Gastroesophageal sphincter (tissue), 4 donors: ENCODE measurements at places on chromosomes 5 and 9. TPM values are rescaled to one million over a fixed set of nuclear protein-coding genes. Genes with fewer than 3 reads are reported as not detected.

- H3K36me3 ChIP-seq = no peaks in the 10 kb centered on the region
- H3K27me3 ChIP-seq = no peaks in the 10 kb centered on the region
- no peak for ATAC-seq
- no peak overlapping the region for H3K4me3 ChIP-seq
These were observed 9.1 kb downstream of the SPATA31E1 start for GRCh38 chr9:87891754-87892153.

- peak overlapping the region; percentile 82 for H3K27ac ChIP-seq
- H3K4me3 ChIP-seq = no peak overlapping the region
These were observed 53.7 kb downstream of the LHFPL2 start for GRCh38 chr5:78594610-78595457.

DNA sequence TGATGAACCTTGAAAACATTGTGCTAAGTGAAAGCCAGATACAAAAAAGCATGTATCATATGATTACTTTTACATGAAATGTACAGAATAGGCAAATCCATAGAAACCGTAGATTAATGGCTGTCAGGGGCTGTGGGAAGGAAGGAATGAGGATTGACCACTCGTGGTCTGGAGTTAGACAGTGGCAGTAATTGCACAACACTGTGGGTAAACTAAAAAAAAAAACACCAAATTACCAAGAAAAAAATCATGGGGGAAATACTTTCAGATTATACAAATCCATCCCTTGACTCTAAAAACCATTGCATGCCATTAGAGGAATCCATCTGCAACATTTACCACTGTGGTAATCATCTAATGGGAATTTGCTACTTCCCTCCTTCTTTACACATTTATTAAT is 140.0 kb downstream of the SIL1 start:
- no peaks in the 10 kb centered on the region for H3K36me3 ChIP-seq
- H3K4me3 ChIP-seq = no peak overlapping the region
- no peaks in the 10 kb centered on the region for H3K27me3 ChIP-seq
- no peak for ATAC-seq

- no peaks in the 10 kb centered on the region for H3K36me3 ChIP-seq
- H3K27me3 ChIP-seq = no peaks in the 10 kb centered on the region
- no peak overlapping the region for H3K27ac ChIP-seq
- H3K4me3 ChIP-seq = no peak overlapping the region
- ATAC-seq = no peak
These were observed 4.3 kb downstream of the CD14 start for GRCh38 chr5:140628711-140629110.

- ATAC-seq = no peak
- no peaks in the 10 kb centered on the region for H3K4me1 ChIP-seq
- H3K27ac ChIP-seq = no peak overlapping the region
- H3K4me3 ChIP-seq = no peak overlapping the region
- H3K27me3 ChIP-seq = peaks cover 29% of the 10 kb centered on the region
These were observed 170.7 kb upstream of the PHYKPL start for GRCh38 chr5:178403351-178403750.

GRCh38 chr5:139190125-139190524 is 8.0 kb downstream of the SIL1 start:
- no peak overlapping the region for H3K4me3 ChIP-seq
- peaks cover 42% of the 10 kb centered on the region for H3K4me1 ChIP-seq
- peak overlapping the region; percentile 64 for H3K27ac ChIP-seq
- peak; percentile 78 for ATAC-seq

- ATAC-seq = no peak
- no peaks in the 10 kb centered on the region for H3K27me3 ChIP-seq
- no peaks in the 10 kb centered on the region for H3K36me3 ChIP-seq
- H3K4me3 ChIP-seq = no peak overlapping the region
- H3K27ac ChIP-seq = no peak overlapping the region
These were observed 274.4 kb downstream of the MAN2A1 start for GRCh38 chr5:109964136-109964535.

DNA sequence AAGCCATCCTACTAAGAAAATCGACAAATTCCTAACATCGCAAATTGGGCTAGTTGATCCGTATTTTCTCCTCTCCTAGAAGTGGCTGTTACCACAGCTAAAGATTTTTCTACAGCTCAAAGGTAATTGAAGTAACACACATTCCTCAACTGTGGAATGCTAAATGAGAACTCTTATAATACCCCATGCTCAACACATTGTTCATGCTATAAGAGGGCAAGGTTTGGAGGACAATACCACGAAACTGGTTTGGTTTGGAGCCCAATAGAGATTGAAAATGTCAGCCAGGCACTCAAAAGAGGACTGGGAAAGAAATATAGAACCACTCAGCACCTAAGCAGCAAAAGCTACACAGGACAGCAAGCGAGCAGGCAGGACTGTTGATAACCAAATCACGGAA is 10.1 kb downstream of the TXN start:
- no peak for ATAC-seq
- no peak overlapping the region for H3K27ac ChIP-seq
- no peaks in the 10 kb centered on the region for H3K27me3 ChIP-seq
- no peaks in the 10 kb centered on the region for H3K36me3 ChIP-seq
- H3K4me3 ChIP-seq = no peak overlapping the region

- ATAC-seq = no peak
- peak overlapping the region; percentile 82 for H3K27ac ChIP-seq
- no peaks in the 10 kb centered on the region for H3K27me3 ChIP-seq
- H3K4me3 ChIP-seq = no peak overlapping the region
These were observed 209.3 kb downstream of the DEPDC1B start for GRCh38 chr5:60490597-60491166.

DNA sequence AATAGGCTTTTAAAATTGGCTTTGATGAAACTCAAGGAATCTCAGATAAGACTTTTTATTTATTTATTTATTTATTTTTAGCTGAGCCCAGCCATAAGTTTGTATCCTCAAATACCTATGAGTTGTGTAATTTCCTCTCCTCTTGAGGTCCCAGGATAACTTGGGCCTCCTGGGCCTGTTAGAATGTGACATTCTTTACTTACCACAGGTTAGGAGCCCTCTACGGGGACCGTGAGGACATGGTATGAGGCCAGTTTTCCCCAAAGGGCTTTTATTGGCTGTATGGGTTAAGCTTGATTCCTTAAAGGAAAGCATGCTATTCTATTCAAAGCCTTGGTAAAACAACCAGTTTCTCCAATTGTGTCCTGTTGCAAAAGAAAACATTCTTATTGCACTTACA is 16.9 kb downstream of the SHISAL2B start:
- ATAC-seq = no peak
- no peaks in the 10 kb centered on the region for H3K36me3 ChIP-seq

DNA sequence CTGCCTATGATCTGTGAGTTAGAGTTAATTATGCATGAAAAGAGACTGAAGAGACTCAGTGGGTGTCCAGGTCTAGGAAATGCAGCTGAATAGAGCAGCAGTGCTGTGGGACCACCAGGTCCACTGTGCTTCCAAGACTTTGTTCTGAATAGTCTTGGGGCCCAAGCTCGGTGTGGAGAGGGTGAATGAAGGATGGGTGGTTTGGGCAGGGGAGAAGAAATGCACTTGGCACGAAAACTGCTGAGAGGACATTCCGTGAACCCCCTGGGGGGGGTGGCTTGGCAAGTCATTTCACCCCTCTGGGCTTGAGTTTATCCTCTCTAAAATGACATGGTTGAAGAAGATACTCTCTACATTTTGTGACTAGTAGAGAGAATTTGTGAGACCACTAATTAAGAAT is 36.0 kb upstream of the GOLPH3 start:
- no peak overlapping the region for H3K27ac ChIP-seq
- H3K4me3 ChIP-seq = no peak overlapping the region
- ATAC-seq = no peak
- H3K36me3 ChIP-seq = no peaks in the 10 kb centered on the region
- peaks cover 15% of the 10 kb centered on the region for H3K4me1 ChIP-seq
- no peaks in the 10 kb centered on the region for H3K27me3 ChIP-seq

DNA sequence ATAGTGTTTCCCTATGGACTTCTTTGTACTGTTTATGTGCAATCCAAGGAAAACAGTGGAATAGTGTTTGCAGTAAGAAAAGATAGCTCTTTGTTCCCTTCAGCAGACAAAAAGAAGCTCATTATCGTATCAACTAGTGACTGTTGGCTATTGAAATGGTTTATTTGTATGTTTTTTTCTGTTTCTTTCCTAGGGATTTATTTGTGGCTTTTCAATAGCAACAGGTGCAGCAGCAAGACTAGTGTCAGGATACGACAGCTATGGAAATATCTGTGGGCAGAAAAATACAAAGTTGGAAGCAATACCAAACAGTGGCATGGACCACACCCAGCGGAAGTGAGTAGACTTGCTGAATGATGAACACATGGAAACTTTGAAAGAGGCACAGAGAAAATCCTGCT is 65.1 kb downstream of the SLC44A1 start:
- H3K4me1 ChIP-seq = no peaks in the 10 kb centered on the region
- H3K4me3 ChIP-seq = no peak overlapping the region
- no peak for ATAC-seq
- H3K36me3 ChIP-seq = no peaks in the 10 kb centered on the region
- no peaks in the 10 kb centered on the region for H3K27me3 ChIP-seq

DNA sequence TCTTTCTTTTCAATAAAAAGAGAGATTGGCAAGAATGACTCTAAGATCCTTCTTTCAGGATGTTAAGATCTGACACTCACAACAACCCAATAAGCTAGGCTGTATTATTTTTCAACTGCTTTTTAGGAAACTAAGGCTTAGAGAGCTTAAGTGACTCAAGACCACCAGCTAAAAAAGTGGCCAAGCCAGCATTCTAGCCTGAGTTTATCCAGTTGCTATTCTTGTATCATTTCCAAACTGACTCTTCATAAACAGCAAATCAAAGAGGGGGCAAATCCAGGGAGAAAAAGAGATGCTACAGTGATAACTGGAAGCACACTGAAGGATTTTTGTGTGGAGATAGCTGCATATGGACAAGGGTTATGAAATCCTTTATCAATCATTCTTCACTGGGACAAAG is 47.1 kb downstream of the TMEM252 start:
- peaks cover 16% of the 10 kb centered on the region for H3K4me1 ChIP-seq
- no peaks in the 10 kb centered on the region for H3K27me3 ChIP-seq
- peak overlapping the region; percentile 87 for H3K27ac ChIP-seq

DNA sequence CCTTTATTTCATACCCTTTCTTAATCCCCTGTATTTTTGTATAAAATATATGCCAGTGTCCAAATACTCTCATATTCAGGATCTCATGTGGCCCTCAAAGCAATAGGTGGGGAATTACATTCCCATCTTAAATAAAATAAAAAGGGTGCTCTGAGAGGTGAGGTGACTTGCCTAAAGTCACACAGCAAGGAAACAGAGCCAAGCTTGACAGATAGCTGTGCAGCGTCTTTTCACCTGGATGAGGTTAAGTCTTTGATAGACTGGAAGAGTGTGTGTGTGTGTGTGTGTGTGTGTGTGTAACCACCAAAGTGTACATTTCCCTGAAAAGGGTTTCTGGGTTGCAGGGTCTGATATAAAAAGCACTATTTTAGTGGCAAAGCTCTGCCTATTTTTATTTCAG is 12.4 kb downstream of the MSX2 start:
- no peak overlapping the region for H3K27ac ChIP-seq
- no peak for ATAC-seq
- no peak overlapping the region for H3K4me3 ChIP-seq
- H3K27me3 ChIP-seq = peaks cover 79% of the 10 kb centered on the region

- ATAC-seq = peak; percentile 65
- peaks cover 70% of the 10 kb centered on the region for H3K27me3 ChIP-seq
- H3K4me3 ChIP-seq = peak within 1 kb of the TSS; percentile 10
These were observed at the start of gene IGFBPL1 for GRCh38 chr9:38423973-38424843. TSS of gene IGFBPL1 (minus strand) at chr9:38424454. CDS start at chr9:38424424, 30 bp downstream.

DNA sequence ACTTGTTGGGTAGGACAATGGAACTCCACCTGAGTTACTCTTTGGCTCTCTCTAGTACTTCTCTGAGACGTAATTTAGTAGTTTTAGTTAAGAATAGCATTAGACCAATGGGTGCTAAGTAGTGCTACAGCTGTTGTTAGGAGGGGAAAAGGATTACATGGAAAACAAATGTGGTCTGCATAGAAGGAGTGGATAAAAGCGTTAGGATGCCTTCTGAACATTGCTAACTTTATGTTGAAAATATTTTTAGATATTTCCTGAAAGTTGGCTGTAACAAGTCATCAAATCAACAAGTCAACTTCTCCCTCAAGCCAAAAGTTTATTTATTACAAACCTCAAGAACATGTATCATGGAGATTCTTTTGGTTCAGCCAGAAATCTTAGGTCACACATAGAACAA is 409.5 kb upstream of the MEF2C start:
- H3K27ac ChIP-seq = no peak overlapping the region
- no peaks in the 10 kb centered on the region for H3K36me3 ChIP-seq
- no peaks in the 10 kb centered on the region for H3K27me3 ChIP-seq
- H3K4me3 ChIP-seq = no peak overlapping the region

DNA sequence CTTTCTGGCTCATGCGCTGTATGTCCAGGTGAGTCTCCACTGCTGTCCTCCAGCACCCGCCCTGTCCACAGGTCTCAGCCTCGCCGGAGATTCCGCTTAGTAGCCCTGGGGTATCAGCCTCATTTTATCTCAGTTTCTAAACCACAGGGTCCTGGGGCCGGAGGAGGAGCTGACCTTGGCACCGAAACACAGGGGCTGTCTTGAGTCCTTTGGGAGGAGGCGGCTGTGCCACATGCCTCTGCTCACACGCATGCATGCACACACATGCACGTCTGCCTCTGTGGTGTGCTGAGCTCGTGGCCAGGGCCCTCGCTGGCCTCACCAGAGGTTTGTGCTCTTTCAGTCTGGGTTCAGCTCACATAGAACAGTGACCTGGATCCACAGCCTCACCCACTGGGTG is 23.3 kb downstream of the TRIP13 start:
- H3K4me1 ChIP-seq = no peaks in the 10 kb centered on the region
- no peaks in the 10 kb centered on the region for H3K27me3 ChIP-seq
- ATAC-seq = no peak
- H3K4me3 ChIP-seq = no peak overlapping the region
- no peaks in the 10 kb centered on the region for H3K36me3 ChIP-seq
- no peak overlapping the region for H3K27ac ChIP-seq

- H3K4me3 ChIP-seq = no peak overlapping the region
- no peak overlapping the region for H3K27ac ChIP-seq
- no peaks in the 10 kb centered on the region for H3K36me3 ChIP-seq
- no peaks in the 10 kb centered on the region for H3K27me3 ChIP-seq
These were observed 134.1 kb downstream of the PAPPA start for GRCh38 chr9:116287721-116288120.

GRCh38 chr9:95572381-95573151 is 55.8 kb upstream of the PTCH1 start:
- H3K27ac ChIP-seq = no peak overlapping the region
- no peaks in the 10 kb centered on the region for H3K36me3 ChIP-seq
- no peaks in the 10 kb centered on the region for H3K4me1 ChIP-seq

The PPP2CA gene
- total RNA-seq = 212 TPM

The KLHL9 gene
- 24.5 TPM for total RNA-seq

The UAP1L1 gene
- total RNA-seq = 4.2 TPM

The TAF11L10 gene
- not detected for total RNA-seq

The RNF180 gene
- 22.0 TPM for total RNA-seq

The HTR1A gene
- not detected for total RNA-seq
